Stimulated activated CD8-positive, alpha-beta memory T cell treated with anti-CD3 and anti-CD28 coated beads, Interleukin-2, amount 100 ng/mL, for 1 hour (primary cell): ENCODE measurements at places on chromosomes 5 and 9.

GRCh38 chr5:15393146-15393545 lies 106.8 kb upstream of the FBXL7 start:
- no peak for DNase-seq

DNA sequence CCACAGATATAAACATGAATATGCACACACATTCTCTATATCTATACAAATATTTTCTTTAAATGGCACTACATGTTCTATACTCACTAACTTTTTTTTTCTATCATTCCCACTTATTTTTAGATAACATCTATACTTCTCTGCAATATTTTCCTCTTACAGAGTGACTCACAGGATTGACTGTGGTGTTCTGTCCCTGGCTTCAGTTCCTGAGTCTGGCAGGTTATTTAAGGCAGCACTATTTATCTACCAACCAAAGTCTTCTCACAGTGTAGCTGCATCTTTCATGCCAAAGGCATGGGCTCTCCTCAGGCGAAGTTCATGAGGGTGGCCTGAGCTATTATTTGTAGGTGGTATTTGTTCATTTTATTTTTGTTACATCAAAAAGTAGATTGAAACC lies 409.0 kb downstream of the PRR16 start:
- no peak for DNase-seq

DNA sequence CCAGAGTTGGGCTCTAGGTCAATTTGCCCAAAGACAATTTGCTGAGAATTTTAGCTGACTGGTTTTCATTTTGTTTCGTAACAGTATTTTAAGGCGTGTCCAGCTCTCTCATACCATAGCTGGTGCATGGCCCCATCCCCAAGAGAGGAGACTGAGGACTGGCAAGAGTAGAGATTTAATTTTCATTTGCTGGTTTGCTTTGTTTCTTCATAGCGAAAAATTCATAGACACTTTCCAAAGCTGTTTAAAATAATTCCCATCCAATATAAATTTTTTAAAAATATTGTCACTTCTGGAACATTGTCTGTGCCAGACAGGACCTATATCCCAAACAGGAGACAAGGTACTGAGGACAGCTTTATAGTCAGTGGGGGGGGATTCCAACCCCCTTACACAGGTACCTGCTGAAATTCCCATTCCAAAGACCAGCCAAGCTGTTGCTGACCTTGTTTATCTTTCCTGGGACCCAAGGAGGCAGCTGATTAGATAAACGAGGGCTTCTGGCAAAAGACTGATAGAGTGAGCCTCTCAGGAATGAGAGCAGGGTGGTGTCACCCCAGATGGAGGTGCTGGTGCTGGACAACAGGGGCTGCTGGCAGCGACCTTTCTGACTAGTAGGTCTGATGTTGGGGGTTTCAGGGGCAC lies 6.8 kb upstream of the ANGPTL2 start:
- DNase-seq, result no peak

DNA sequence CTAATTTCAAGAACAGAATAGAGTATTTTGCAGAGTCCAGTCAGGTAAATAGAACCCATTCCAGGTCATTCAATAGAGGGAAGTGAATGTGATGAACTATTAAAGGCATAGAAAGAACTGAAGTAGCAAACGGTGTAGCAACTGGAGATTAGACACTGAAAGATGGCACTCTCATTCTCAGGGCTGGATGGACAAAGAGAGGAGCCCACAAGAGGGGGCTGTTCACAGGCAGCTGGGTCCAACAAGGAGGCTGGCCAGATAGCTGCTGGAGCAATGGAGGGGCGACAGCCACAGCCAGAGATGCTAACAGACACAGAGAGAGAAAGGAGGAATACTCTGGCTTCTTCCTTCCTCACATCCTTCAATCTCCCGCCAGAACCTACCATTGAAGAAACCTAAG lies 93.1 kb upstream of the SMARCA2 start:
- DNase-seq, result no peak

GRCh38 chr9:105419816-105420597 lies 27.8 kb upstream of the FSD1L start:
- no peak for DNase-seq

- DNase-seq, result no peak
Observed at GRCh38 chr5:126354012-126354857, 69.0 kb upstream of the GRAMD2B start.
